ENCODE measurements at places on chromosomes 1 and 21.

- DNase-seq, result no peak
Observed at GRCh38 chr1:177772386-177772960, 197.4 kb downstream of the SEC16B start.

- peak; percentile 89 for DNase-seq
Observed at GRCh38 chr1:50968158-50968820, 1.8 kb upstream of the CDKN2C start.

- DNase-seq, result no peak
Observed at GRCh38 chr1:150613061-150613920, 16.1 kb downstream of the ENSA start.

DNA sequence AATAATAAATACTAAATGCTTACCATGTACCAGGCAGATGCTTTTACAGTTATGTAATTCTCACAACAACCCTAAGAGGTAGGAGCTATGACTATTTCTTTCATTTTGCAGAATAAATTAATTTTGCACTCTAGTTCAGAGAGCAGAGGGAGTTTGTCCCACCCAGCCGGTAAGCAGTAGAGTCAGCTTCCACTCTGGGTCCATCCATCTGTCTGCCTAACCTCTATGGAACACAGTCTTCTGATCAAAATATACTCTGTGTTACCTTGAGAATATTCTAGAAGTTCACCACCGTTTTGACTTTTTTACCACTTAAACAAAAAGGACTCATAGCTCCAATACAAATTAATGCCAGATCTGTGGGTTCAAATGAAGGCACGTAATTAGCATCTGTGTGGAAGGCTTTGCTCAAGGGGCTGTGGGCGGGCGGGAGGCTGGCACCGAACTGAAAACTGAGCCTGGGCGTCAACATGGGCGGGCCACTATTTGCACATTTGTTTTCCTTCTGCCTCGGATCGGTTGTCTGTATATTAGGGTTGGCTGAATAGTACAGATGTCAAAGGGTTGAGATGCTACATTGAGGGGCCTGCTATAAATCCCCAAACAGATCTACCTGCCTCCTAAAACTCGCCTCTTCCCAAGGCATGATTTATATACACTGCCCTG lies 33.1 kb upstream of the LMO4 start:
- no peak for DNase-seq

DNA sequence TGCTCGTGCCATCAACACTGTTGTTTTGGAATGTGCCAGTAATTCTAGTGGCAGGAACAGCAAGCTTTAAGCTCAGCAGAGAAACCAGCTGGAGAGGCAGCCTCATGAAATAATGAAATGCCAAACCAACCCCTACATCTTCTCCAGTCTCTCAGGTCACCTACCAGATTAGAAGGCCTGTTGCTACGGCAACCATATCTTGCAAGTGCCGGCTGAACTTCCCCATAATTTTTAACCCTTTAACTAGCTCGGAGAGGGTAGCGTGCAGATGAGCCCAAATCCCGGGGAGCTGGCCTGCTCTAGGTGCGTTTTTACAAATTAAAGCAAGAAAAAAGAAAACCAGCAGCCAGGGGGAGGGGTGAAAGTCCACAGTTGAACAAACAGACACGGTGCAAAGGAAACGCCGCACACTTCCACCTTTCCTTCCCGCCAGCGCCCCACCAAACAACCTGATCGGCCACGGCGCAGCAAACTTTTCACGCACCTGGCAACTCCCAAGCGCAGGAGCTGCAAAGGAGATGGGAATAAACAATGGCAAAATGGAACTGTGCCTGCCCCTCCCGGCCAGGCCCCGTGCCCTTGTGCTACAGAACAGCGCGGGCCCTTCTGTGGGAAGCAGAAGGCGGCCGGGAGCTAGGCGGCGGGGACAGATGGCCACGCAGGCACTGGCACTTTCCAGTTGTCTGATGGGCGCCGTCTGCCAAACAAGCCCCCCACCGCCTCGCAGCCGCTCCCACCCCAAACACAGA lies 50.1 kb downstream of the SSBP3 start:
- no peak for DNase-seq

- no peak for DNase-seq
Observed at GRCh38 chr1:62398377-62398776, 38.5 kb upstream of the USP1 start.

DNA sequence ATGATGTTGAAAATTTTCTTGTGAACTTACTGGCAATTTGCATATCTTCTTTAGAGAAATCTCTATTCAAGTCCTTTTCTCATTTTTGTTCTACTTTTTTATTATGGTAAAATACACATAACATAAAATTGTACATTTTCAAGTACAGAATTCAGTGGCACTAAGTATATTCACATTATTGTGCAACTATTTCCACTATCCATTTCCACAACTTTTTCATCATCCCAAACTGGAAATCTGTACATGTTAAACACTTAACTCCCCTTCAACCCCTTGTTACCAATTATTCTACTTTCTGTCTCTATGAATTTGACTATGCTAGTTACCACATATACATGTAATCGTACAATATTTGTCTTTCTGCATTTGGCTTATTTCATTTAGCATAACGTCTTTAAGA lies 19.4 kb downstream of the EPS15 start:
- DNase-seq, result no peak

GRCh38 chr1:53722025-53722424 lies 16.9 kb downstream of the GLIS1 start:
- no peak for DNase-seq

Measured in dorsolateral prefrontal cortex (tissue), 122 donors.